Activated CD8-positive, alpha-beta memory T cell treated with anti-CD3 and anti-CD28 coated beads for 24 hours (primary cell): ENCODE measurements at places on chromosomes 6 and 20.

DNA sequence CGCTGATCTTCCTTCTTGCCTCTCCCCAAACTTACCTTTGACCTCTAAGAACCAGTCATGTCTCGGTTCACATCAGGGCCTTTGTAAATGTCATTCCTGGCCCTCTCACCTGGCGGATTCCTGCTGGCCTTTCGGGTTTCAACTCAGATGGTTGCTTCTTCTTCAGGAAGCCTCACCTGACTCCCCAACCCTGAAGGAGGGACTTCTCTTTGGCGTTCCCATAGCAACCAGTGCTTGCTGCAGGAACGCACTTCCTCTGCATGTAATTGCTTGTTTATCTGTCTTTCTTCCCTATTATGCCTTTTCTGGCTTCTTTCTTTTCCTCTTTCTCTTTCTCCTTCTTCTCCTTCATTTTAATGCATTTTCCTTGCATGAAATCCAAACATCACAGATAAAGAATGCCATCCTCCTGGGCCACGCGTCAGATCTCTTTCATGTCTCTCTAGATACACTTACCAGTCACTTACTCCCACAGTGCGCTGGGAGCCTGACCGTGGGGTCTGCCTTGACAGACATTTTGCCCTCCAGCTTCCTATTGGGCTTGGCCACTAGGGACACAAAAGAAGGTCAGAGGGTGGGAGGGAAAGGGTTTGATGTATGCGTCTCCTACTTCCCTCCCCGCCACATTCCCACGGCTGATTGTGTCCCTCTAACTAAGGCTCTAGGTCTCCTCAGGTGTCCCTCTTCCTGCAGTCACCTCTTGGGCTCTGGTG lies 295.7 kb upstream of the TSHZ2 start:
- DNase-seq = no peak

DNA sequence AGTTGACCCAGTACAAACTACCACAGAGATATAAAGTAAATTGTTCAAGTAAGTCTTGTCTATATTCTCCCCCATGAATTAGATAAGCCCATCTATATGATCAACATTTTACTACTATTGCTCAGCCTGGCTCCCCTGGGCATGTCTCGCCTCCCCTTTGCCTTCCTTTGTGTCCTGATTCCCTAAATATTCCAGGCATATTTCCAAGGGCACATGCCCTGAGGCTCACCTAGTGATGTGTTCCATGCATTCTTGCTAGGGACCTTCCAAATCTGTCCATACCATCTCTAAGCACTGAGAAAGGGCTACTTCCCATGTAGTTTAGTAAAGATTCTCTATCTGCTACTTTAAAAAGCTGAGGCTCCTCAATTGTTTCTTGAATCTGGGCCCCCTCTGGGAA lies 309.5 kb upstream of the PRND start:
- no peak for DNase-seq

DNA sequence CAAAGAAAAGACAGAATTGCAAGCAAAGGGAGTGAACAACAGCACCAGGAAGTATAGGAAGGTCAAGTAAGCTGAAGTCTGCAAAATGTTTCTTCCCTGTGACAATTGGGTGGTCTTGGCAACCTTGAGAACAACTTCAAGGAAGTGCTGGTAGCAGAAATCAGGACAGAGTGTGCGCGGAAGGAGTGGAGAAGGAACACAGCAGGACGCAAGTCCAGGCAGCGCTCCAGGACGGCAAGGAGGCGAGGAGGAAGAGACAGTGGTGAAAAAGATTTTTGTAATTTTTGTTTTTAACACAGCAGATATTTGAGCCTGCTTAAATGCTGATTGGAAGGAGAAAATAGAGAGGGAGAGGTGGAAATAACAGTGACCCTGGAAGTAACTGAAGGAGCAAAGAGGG lies 141.7 kb downstream of the F13A1 start:
- no peak for DNase-seq

GRCh38 chr20:39069976-39070375 lies 107.8 kb downstream of the DHX35 start:
- DNase-seq = no peak

GRCh38 chr20:45105317-45105716 lies 4.4 kb upstream of the KCNS1 start:
- no peak for DNase-seq

DNA sequence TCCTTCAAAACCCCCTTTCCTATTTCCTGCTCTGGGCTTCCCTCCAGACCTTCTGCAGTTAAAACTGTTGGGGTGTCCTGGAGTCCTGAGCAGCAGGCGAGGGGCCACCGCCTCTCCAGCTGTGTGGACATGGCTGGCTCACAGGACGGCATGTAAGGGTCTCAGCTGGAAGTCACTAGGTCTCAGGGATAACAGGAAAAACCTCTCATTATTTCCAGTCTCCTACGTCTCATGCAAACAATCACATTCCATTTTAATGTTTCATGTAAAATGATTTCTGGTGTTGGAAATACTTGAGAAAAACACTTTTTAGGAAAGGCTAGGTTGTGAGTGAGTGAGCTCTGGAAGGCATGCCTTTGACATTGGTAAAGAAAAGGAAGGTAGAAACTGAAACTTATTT lies 158.7 kb downstream of the SCML4 start:
- DNase-seq = no peak

DNA sequence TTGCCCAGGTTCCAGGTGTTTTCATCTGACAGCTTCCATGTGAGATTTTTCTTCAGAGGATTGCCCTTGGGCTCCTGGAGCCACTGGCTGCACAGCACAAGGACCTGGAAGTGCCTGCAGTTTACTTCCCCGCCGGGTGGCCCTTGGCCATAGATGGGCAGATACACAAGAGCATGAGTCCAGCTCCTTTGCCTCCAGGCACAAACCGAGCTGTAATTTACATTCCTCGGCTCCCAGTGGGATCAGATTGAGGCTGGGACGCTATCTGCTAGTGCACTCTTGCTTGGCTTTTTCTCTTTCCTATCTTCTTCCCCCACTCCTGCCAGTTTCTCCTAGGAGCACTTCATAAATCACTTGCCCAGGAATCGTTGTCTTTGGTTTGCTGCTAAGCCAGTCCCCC lies 85.4 kb upstream of the RALY start:
- DNase-seq = no peak

GRCh38 chr6:149499066-149499465 lies 14.3 kb upstream of the ZC3H12D start:
- DNase-seq = no peak

GRCh38 chr6:37011656-37012378 lies 6.4 kb downstream of the FGD2 start:
- DNase-seq = no peak

GRCh38 chr20:577167-577791 lies 32.8 kb downstream of the TCF15 start:
- no peak for DNase-seq

DNA sequence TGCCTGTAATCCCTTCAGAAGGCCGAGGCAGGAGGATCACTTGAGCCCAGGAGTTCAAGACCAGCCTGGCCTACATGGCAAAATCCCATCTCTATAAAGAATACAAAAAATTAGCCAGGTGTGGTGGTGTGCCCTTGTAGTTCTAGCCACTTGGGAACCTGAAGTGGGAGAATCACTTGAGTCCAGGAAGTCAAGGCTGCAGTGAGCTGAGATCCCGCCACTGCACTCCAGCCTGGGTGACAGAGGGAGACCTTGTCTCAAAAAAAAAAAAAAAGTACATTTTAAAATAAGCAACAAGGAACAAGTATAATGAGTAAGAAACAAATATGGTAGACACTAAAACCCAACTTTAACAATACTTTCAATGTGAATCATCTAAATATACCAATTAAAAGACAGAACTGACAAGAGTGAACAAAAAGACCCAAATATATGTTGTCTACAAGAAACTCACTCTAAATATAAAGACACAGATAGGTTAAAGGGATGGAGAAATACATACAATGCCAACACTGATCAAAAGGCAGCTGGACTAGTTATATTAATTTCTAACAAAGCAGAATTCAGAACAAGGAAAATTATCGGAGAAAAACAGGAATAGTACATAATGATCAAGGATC lies 37.7 kb downstream of the RANBP9 start:
- DNase-seq = no peak

DNA sequence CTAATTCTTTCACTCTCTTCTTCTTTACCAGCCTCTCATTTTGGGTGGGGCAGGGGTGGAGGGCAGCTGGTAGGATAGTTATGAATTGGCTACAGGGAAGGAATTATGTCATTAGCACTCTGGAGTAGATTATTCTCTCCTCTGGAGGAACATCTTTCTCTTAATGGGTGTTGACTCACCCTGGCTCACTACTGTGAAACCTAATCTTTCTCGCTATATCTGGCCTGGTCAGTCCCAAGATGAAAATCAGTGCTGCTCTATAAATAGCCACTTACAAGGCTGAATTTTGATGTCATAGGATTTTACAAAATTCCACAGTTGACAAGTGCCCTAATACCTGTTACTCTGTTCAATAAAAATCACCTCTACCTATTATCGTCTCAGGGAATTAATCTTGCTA lies 151.3 kb downstream of the COL9A1 start:
- no peak for DNase-seq

DNA sequence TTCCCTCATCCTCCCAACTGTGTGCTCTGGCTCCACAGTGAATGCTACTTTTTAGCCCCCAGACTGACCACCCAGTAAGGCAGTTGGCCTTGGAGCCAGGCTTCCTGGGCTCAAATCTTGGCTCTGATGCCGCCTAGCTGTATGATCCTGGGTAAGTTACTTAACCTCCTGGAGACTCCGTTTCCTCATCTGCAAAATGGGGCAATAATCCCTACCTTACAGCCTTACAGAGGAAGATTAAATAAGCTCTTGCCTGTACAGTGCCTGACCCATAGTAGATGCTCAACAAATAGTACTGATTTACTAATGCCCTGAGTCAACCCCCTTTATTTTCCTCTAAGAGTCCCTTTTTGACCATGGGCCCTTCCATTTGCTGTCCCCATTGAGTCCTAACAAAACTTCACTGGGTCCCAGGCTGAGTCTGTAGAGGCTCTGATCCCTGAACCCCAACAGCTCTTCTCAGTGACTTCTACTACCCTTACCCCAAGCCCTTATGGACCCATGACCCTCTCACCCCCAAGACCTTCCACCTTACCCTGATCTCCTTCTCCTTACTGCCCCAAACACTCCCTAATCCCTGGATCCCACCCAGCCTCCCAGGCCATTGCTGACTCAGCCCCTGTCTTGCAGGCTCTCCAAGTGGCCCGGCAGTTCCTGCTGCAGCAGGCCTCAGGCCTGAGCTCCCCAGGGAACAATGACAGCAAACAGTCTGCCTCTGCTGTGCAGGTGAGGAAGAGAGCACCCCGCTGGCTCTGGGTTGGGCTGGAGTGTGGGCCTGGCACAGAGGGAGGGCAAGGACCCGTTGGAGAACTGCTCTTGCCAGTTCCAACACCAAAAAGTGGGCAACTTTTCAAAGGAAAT lies 31.4 kb downstream of the FOXP4 start:
- no peak for DNase-seq

GRCh38 chr6:1409774-1410465 lies 20.5 kb downstream of the FOXF2 start:
- DNase-seq = no peak

- no peak for DNase-seq
These were observed 197.5 kb downstream of the SOX4 start for GRCh38 chr6:21791056-21791455.

DNA sequence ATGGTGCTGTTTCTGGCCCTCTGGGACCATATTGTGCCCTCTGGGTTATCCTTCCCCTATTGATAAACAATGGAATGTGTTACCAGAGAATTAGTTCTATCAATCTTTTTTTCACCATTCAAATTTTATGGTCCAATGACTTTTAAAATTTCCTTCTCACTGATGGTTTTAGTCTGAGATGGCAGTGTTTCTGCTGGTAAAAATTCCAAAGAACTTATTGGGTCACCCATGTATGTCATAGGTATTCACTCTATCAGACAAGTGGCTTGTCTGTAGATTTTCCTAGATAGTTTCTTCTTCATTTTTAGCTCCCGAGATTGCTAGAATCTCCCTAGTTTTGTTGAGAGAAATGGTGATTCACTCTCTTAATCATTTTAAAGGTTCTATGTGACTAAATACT lies 357.2 kb upstream of the RGS17 start:
- DNase-seq = no peak

DNA sequence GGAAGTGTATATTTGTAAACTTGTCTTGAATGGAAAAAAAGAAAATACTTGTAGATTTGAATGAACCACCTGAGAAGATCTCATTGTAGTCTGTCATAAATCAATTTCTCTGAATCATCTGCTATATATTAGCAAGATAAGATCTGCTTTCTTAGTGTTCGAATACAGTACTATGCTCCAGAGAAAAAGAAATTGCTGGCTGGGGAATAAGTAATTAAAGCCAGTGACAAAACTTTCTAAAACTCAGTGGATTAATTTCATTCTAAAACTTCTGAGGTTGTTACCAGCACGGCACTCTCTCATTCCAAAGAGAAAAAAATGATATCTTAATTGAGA lies 22.4 kb upstream of the MROH8 start:
- no peak for DNase-seq

DNA sequence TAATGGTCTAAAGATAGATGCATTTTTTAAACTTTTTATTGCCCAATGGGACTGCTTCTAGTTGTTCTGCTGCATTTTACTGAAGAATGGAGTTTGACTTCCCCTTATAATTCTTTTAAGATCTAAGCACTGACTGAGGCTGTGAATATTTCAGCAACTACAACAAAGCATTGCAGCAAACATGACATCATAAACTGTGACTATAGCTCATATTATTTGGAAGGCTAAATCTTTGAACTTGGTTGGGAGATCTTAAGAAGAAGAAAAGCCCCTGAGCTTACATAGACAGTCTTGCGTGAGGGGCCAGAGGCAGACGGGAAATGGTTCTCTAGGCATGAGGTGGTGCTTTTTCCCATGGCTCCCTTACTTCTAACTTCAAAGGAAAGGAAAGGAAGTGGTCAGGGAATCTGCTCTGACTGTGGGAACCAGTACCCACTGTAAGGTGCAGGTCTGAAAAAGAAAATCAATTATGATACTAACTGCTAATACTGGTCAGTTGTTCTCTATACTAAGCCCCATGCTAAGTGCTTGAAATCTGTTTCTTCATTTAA lies 14.8 kb downstream of the HEY2 start:
- no peak for DNase-seq

GRCh38 chr6:165831812-165832510 lies 168.9 kb upstream of the PDE10A start:
- no peak for DNase-seq

DNA sequence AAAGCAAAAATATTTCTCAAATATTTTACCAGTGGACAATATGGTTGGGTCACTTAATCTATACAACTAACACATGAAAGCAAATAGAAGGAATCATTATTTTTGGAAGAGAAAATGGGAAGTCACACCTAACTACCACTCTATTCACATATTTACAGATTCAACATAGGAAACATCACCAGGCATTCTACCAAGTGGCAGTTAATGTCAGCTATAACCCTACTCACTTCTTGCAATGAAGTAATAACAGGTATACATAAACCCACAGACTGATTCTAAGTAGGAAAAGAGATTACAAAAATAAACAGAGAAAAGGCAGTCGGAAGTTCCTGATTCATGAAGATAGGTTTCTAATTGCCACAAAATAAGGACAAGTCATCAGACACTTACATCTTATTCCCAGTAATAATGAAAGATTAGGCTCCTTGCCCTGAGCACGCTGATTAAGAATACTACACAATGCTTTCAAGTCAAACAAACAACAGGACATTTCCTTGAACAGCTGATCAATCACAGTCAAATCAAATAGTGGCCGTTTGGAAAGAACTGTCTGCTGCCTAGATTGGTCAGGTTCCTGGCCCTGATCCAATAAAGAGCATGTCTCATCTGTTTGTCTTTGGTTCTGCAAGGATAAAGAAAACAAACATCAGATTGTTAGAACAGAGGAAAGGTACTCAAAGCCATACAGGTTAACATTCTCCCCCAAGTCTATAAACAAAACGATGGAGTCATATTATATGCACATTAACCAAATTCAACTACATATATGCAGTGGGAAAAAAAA lies 79.2 kb upstream of the PLN start:
- DNase-seq = no peak
